ENCODE measurements at places on chromosomes 5 and 9.
A peak's percentile ranks its signal among the peaks of the same experiment; 100 is the strongest.

DNA sequence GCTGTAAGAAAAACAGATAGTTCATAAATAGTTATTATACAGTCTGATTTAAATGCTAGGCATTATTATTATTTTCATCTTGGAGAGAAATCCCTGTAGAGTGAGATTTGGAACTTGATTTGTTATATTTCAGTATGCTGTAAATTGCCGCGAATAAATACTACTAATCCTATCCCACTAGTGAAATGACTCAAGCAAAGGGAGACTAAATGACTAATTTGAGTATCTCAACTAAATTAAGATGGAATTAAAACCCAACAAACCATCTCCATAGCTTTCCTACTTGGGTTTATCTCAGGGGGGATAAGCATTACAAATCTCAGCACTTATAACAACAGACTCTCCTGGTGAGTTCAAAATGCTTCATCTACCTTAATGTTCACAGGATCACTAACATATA, 206.0 kb downstream of the MCTP1 start:
- DNase-seq = no peak

- no peak for DNase-seq
These were observed 32.0 kb downstream of the CPEB4 start for GRCh38 chr5:173920024-173920753.

DNA sequence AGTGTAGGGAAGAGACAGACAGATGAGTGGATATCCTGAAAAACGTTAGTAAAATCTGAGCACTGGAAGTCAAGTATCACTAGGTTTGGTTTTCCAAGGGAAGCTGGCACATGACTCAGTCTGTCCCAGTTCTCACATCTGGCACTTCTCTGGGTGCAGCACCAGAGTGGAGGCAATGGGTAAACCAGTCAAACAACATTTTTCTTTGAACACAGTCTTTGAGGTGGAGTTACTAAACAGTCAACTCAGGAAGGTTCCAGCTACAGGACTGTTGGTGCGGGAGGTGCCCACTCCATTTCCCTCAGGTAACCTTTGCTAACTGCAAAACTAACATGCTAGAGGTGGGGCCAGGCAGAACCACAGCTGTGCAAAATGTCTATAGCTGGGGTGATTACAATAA, 301.4 kb upstream of the RFX3 start:
- no peak for DNase-seq

- no peak for DNase-seq
These were observed 6.7 kb downstream of the IRX4 start for GRCh38 chr5:1875843-1876659.

DNA sequence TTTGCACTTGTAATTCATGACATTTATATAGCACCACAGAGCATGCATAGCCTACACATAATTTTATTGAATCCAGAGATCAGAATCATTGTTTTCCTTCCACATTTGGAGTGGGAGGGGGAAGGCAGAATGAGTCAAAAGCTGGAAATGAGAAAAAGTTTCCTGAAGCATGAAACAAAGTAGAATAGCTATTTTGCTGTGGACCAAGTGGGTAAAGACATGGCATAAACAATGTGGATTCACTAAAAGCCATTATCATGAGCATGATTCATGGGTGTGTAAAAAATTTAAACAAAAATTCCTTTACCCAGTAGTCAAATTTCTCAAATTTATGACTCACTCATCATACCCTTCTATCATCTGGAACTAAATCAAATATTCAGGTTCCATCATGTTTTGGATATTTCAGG, 97.9 kb downstream of the YIPF5 start:
- DNase-seq = no peak

- DNase-seq = no peak
These were observed 124.6 kb upstream of the TBCA start for GRCh38 chr5:77900691-77901090.

DNA sequence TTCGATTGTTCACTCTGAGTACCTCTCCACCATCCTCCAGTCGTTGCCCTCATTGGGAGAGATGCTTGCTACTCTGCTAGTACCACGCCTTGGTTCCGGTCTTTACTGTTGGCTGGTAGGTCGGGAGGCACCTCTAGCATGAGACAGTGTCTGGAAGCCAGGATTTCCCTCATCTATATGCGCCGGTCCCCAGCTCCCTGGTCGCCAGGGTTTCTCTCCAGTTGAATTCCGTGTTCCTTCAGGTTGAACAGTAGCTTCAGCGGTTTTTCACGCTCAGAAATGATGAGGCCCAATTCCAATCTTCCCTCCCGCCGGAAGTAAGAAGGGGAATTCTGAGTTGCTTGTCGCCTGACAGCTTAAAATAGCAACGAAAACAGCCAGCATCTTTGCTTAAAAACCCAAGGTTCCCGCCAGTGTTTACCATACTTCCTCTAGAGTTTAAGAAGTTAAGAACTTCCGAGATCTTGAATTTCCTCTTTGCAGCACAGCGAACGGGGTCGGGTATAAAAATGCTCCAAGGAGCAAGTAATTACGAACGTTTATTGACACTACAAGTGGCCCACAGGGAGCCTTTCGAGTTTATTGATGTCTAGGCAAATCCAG, 1.3 kb upstream of the ST8SIA4 start:
- DNase-seq = peak; percentile 57

DNA sequence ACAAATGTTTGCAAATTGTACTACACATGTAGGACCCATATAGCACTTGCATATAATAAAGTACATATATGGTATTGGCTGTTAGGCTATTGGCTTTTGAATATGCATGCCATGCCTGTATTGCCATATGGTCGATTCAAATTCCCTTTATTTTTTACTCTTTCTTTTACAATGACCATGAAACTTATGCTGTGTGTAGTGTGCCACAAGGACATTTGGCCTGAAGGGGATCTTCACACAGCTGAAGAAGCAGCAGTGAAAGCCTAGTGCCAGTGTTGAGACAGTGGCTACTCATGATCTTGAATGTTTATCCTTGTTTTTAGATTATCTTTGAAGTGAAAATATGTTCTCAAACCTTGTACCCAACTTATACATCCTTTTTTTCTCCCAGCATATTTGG, 20.5 kb downstream of the TGFBR1 start:
- DNase-seq = no peak

GRCh38 chr9:71115448-71115975, 5.9 kb downstream of the TRPM3 start:
- no peak for DNase-seq

GRCh38 chr5:45335346-45335745, 360.8 kb downstream of the HCN1 start:
- no peak for DNase-seq

GRCh38 chr5:68521776-68522175, 306.2 kb downstream of the PIK3R1 start:
- no peak for DNase-seq

- no peak for DNase-seq
These were observed 201.7 kb upstream of the OTULINL start for GRCh38 chr5:14379739-14380497.

DNA sequence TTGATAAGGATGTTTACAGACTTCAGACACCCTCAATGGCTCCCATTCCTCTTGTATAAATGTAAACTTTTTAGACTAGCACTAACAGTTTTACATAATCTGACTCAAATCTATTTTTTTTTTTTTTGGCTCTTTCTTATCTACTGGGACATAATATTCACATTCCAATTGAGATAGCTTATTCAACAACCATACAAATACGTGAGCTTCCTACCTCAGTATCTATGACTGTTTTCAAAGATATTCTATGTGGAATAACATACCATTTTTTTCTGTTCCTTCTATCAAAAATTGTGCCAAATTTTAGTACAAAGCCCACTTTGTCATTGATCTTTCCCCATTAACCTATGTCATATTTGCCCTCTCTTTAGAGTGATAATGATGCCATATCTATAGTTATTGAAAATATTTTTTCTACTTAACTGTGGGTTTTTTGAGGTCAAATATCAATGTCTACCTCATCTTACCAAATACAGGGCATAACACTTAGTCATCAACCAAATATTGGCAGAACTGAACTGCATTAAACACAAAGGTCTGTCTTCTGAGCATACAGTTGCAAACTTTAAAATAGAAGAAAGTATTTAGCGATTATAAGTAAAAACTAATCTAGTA, 482.6 kb downstream of the PTPRD start:
- no peak for DNase-seq

DNA sequence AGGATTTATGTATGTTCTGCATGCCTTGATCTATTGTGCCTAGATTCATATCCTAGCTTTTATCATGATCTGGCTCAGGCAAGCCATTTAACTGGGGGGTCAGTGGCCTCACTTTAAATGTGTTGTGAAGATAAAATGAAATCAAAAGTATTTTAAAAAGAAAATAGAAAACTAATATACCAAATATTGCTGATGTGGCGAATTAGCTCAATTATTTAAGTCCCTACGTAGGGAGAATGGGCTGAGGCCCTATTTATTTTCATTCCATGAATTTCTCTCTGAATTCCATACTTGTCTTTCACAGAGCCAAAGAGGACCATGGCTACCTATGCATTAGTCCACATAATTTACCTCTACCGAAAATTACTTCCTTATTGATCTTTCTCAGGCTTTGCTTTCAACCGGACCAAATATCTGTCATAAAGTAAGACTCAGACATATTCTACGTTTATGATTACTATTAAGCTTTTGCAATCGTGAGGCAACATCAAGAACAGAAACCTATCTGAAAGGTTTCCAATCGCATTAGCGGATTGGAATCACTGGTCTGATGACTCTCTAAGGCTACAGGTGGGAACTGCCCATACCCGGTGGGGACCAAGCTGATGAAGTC, 1.7 kb downstream of the MBLAC2 start:
- no peak for DNase-seq

GRCh38 chr9:110714314-110714713, 45.7 kb downstream of the MUSK start:
- no peak for DNase-seq

DNA sequence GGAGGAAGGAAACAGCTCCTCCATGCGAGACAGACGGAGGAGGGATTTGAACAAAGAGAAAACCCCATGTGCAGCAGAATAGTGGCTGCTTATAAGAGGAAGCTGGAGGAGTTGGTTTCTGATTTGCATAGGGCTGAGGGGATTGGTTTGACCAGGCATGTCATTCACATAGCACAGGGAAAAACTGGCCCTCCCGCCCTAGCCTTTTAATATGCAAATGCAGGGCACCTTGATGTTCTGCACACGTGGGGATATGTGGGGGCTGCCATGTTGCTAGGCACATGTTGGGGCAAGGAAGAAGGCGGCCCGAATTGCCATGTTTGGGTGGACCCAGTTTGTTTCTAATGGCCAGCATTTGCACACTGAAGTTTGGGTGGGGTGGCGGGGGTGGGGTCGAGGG, 42.2 kb downstream of the OSMR start:
- DNase-seq = no peak

GRCh38 chr5:12659686-12660085, 755.4 kb upstream of the CTNND2 start:
- no peak for DNase-seq

DNA sequence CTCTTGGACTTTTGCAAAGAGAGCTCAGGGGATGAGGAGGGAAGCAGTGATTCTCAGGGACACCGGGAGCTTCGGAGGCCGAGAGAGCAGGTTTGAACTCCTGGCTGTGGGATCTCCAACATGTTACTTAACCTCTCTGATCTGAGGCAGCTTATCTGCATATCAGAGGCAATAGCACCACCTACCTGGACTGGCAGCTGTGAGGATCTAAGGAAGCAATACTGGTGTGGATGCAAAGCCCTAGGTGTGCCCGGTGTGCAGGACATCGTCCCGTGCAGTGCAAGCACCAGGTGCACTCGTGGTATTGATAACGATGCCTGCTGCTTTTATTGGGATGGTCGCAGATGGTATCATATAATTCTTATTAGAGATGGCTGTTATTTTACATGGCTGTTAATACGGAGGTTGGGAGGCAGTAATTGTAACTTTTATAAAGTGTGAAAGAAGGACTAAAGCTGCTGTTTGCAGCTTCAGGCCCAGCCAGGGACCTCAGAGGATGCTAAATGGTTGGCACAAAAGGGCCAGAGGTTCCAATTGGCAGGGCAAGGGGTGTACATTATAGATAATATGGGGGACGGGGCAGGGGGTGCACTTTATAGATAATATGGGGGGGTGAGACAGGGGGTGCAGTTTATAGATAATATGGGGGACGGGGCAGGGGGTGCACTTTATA, 14.9 kb downstream of the COL5A1 start:
- no peak for DNase-seq

- DNase-seq = no peak
These were observed 13.5 kb upstream of the SLC6A19 start for GRCh38 chr5:1187950-1188334.

DNA sequence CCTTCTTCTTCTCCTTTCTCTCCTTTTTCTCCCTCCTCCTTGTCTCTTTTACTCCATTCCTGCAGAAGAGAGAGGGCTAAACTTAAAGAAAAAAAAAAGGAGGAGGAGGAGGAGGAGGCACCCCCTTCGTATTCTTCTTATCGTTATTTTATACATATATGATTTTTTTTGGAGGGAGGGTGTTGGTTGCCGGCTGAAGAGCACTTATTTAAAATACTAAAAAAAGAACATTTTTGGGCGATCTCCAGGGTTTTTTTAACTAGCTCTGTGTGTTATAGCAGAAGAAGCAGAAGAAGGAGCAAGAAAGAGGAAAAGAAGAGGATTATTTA, 381 bp downstream of the NR2F1 start:
- DNase-seq = no peak

DNA sequence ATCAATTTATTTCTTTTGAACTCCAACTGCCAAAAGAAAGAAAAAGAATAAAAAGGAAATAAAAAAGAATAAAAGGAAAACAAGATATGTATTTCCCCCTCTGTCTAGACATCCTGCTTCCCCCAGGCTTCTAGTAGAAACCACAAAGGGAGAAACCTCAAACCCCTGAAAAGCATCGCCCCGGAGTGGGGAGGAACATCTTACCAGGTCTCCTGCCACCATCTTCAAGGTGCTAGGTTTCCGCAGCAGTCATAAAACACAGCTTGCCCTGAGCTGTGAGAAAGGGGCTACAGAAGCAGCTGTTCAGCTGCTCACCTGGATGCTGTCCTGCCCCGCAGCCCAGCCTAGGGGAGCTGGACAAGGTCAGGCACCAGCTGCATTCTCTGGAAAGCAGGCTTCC, 487.7 kb downstream of the GADD45G start:
- DNase-seq = no peak

- DNase-seq = no peak
These were observed 2167.2 kb upstream of the C9orf72 start for GRCh38 chr9:29740518-29740917.

GRCh38 chr5:81698813-81699212, 52.1 kb downstream of the SSBP2 start:
- DNase-seq = no peak

GRCh38 chr9:92291577-92291976, 1.9 kb downstream of the IARS1 start:
- DNase-seq = no peak

DNA sequence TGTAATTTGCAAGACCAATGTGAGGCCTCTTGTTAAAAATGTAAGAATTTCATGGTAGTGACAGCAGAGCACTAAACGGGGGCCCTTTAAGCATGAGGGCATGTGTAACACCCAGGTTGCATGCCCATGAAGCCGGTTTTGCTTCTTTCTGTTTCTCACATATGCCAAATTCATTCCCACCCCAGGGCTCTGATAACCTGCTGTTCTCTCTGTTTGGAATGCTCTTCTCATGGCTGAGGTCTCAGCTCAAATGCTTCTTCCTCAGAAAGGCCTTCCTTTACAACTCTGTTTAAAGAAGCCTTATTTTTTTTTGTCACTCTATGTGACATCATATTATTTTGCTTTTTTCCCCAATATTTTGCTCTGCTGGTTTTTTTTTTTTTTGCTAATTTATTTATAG, 369.0 kb downstream of the KIAA0825 start:
- DNase-seq = no peak

Data from NK-92 treated with Interleukin-12 subunit alpha and Interleukin-12 subunit beta, amount 100 ng/mL, for 24 hours (cell line).